ENCODE measurements at places on chromosomes 13 and 19.

DNA sequence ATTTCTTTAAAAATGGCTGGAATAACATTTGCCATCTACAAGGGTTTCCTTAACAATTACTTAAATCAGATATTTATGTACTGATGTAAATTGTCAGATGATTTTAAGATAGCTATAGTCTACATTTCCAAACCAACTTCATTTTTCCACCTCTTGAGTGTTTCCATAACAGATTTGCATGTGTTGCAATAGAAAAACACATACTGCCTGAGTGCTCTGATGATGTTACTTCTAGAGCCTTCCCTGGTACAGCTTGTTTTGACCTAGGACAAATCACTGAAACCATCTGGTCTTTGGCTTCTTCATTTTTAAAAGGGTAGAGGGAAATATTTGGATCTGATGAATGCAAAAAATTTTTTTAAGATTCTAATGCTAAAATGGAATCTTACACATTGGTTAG is 245.9 kb downstream of the PCDH9 start:
- no peak for DNase-seq

- DNase-seq, result no peak
These were observed 74.7 kb upstream of the MCF2L start for GRCh38 chr13:112894423-112894672.

GRCh38 chr13:41960211-41960636 is 685 bp downstream of the VWA8 start:
- no peak for DNase-seq

GRCh38 chr13:60700994-60701393 is 304.0 kb downstream of the TDRD3 start:
- no peak for DNase-seq

DNA sequence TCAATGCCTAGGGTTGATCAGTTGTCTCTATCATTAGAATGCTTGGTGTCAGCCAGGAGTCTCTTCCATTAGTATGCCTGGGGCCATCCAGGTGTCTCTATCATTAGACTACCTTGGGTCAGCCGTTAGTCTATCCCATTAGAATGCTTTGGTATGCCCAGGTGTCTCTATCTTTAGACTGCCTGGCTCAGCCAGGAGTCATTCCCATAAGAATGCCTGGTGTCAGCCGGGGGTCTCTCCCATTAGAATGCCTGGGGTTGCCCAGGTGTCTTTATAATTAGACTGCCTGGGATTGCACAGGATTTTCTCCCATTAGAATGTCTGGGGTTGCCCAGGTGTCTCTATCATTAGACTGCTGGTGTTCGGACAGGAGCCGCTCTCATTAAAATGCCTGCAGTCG is 1442.9 kb downstream of the UQCRFS1 start:
- DNase-seq, result no peak

- DNase-seq, result no peak
These were observed 3.7 kb upstream of the MKNK2 start for GRCh38 chr19:2054763-2055162.
